ENCODE measurements at places on chromosomes 3 and 15.

GRCh38 chr3:10154335-10155122 is 10.2 kb upstream of the IRAK2 start:
- DNase-seq = no peak

GRCh38 chr3:168951884-168952283 is 711.6 kb downstream of the MECOM start:
- peak; percentile 10 for DNase-seq

DNA sequence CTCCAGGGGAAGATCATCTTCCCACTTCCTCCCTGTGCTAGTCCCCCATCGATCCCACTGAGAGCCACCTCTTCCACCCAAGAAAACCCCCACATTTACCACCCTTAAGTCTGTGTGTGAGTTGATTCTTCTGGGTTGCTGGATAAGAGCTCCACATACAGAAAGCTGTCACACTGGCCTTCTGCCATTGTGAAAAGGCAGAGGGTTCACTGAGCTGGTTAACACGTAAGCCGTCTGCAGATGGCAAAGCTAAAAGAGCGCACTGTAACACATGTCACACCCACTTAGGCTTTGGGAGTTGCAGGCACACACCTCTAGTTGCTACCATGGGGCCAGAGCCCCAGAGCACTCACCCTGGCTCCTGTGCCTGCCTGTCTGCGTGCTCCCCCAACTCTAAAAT is 309.8 kb upstream of the LRRC3B start:
- DNase-seq = no peak

DNA sequence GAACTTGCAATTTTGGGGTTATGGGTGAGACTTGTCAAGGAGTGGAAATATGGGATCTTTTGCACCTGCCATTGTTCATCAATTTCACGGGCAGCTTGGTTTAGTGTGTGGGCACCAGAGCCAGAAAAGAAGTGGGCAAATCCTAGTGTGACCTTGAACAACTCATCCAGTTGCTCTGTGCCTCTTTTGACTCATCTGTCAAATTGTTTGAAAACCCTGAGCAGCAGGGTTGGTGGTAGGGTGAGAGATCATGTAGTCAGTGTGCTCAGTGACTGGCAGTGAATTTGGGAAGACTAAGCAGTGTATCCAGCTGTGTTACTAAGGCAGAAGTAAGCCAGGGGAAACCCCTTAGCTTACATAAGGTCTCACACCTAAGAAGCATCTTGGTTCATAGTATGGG is 293.0 kb upstream of the TRIM42 start:
- DNase-seq = no peak

DNA sequence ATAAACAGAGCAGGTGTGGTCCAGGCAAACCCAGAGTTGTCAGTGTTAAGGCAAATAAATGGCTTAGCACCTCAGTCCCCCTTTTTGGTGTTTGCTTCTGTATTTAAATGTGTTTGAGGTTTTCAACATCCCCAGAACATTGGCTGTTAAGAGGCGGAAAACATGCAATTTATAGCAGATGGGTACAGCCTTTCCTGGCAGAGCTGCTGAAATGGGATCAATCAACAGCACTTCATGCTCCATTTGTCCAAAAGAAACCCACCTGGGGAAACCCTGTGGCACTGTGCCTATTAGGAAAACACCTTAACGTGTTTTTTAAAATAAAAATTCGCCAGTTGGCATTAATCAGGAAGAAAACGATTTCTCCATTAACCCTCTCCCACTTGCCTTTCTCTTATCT is 135.4 kb downstream of the MCTP2 start:
- DNase-seq = no peak

DNA sequence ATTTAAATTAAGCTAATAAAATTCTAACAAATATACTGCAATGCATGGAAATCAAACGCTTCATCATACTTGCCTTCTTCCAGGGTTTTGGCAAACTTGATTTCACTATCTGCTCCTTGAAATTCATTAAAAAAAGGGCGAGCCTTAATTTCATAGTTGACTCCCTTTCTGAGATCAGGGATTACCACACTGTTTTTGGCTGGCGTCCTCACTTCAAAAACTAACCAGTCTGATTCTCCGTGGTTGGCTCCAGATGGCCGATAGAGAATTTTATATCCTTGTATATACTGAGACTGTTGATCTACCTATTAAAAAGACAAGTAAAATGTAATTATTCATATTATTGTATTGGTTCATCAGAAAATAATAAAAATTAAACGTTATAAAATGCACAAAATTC is 1106.8 kb downstream of the ROBO1 start:
- no peak for DNase-seq

- DNase-seq = no peak
Measured at GRCh38 chr3:52703341-52703740, 2.2 kb downstream of the GLT8D1 start.

- DNase-seq = no peak
Measured at GRCh38 chr3:44106756-44107155, 134.9 kb upstream of the TOPAZ1 start.

DNA sequence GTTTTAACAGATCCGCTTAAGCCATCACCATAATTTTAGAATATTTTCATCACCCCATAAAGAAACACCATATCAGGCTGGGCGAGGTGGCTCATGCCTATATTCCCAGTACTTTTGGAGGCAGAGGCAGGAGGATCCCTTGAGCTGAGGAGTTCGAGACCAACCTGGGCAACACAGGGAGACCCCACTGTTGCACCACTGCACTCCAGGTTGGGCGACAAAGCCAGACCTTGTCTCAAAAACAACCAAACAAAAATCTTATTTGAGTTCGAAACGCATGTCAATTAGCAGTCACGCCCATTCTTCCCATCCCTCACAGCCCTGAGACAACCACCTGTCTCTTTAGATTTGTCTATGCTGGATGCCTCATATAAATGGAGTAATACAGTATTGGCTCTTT is 119.9 kb downstream of the KLF13 start:
- DNase-seq = no peak

DNA sequence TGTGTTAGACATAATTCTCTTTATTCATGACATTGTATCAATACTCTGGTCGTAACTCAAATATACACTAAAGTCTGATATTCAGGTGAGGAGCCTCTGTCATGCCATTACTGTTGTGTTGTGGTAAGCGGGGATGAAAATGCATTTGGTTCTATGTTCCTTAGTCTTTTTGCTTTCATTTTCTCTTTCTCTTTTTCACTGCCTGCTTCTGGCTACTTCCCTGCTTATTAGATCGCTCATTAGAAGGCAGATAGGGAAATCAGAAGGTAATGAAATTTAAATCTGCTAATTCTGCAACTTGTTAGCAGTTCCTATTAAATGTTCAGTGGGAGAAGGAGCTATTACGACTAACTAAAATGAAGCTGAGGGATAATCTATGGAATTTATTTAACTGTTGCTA is 345.0 kb downstream of the GRM7 start:
- no peak for DNase-seq

GRCh38 chr15:60773901-60774300 is 295.0 kb upstream of the ICE2 start:
- peak; percentile 3 for DNase-seq

- DNase-seq = no peak
Measured at GRCh38 chr3:15217011-15217671, 11.1 kb downstream of the CAPN7 start.

Data from ELR (cell line).